ENCODE measurements at places on chromosomes 7 and 10.

DNA sequence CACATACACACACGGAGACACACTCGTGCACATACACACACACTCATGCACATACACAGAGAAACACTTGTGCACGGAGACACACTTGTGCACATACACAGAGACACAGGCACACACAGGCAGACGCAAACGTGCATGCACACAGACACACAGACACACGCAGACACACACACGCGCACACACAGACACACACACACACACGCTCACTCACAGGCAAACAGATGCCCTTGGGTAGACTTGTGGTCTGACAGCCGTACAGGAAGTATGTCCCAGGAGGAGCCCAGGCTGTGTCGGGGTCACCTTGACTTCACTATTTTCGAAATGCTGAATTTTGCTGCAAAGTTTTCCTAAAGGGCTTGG, 538.0 kb downstream of the DNAJB6 start:
- DNase-seq: no peak

GRCh38 chr7:48171202-48171601, at the start of gene ABCA13:
ABCA13 (plus strand) TSS chr7:48171458; CDS start chr7:48171484, 26 bp downstream.
- DNase-seq: no peak

DNA sequence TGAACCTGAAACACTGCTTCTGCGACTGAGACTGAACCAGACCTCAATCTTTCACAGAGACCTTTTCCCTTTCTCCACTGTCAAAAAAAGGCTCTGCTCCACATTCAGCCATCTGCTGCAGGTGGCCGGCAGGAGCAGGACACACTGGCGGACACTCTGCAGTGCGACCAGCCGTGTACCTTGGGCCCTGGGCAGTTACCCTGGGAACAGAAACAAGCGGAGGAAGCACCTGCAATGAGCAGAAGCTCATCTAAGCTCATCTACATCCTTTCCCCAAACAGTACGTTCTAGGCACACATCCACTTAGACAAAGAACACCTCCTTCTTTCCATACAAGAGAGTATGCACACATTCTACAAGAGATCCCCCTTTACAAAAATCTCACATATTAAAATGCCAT, 22.8 kb downstream of the VOPP1 start:
- no peak for DNase-seq

DNA sequence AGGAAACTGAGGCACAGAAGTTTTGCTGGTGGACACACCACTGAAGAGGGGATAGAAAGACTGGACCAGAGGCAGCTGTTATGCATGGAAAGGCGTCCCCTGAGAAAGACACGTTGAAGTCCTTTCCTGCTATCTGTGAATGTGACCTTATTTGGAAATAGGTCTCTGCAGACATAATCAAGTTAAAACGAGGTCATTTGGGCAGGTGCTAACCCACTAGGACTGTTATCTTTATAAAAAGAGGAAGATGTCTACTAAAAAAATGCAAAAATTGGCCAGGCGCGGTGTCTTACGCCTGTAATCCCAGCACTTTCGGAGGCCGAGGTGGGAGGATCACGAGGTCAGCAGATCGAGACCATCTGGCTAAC, 31.6 kb downstream of the ELMO1 start:
- DNase-seq: no peak

- no peak for DNase-seq
Observed at GRCh38 chr7:107404740-107405537, 64.9 kb upstream of the GPR22 start.

DNA sequence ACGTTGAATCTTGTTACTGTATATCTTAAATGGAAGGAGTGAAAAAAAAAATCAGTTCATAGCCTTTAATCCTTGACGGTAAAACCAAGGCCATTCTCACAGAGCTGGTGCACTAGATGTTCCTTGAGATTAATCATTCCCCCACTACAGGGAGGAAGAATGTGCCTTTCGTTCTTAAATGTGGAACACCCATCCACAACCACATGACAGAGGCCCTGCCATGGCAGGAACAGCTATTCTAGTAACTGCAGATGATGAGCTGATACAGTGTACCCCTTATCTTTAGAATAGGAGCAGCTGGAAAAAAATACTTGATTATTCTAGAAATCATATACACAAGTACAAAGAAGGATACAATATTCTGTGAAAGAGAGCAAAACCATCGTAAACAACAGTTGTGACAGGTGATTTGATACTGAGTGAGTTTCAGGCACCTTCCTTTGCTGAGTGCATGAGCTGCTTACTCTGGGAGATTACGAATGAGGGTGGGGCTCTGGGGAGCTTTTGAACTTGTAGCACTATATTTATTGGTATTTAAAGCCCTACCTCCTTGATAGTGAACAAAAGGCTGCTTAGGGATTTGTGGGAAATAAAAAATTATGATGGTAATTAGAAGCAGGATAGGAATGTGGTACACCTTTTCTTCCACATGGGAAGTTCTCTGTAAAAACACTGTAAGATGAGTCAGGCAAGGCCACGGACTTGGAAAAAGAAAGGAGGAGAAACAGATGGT, 244.4 kb upstream of the SLC26A5 start:
- DNase-seq: no peak

- DNase-seq: no peak
Observed at GRCh38 chr10:80187060-80187459, 18.3 kb downstream of the ANXA11 start.

DNA sequence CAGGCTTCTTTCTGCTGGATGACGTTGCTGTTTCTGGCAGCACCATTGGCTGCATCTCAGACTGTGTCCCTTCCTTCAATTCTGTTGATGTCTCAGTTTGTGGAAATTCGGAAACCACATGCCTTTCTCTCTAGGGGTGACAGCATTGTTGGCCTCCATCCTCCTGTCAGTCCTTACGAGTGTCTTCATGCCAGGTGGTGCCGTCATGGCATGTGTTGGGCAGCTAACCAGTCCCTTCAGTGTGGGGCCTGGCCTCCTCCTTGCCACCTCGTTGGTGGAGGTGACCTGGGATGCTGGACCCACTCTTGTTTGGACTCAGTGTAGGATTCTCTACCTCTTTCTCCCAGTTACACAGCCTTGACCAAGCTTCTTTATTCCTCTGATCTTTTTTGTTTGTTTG, 111.6 kb upstream of the INSYN2A start:
- DNase-seq: no peak

DNA sequence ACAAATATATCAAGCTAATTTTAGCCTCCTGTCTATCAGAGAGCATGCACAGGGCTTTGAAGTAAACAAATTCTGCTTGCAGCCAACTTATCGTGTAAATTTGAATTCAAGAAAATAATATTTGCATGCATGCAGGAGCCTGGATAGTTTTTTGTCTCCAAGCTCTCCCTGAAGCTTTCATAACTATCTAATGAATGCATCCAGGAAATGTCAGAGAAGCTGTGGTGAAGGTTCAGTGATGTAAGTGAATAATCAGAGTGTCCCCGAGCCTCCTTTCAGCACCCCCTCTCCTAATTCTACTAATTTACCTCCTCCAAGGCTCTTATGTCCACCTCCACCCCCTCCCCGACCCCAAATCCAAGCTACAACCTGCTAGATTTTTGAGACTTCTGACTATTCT, 172.0 kb upstream of the ZNF32 start:
- DNase-seq: no peak

DNA sequence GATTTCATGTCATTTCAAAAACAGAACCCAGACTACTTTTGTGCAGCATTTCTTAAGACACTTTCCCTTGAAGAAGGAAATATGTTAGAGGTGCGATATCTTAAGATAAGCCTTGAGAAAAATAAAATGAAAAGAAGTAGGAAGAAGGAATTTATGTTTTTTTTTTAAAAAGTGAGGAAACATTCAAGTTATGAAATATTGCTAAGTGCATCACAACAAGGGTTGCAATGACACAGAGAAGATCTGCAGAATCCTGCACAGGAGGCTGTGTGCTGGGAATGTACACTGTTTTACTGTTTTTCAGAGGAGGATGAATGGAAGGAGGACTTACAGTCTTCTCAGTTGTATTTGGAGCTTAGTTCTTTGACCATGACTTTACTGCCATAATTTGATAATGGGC, 79.8 kb upstream of the NME8 start:
- DNase-seq: no peak

GRCh38 chr7:98531717-98532116, 85.4 kb upstream of the NPTX2 start:
- no peak for DNase-seq

DNA sequence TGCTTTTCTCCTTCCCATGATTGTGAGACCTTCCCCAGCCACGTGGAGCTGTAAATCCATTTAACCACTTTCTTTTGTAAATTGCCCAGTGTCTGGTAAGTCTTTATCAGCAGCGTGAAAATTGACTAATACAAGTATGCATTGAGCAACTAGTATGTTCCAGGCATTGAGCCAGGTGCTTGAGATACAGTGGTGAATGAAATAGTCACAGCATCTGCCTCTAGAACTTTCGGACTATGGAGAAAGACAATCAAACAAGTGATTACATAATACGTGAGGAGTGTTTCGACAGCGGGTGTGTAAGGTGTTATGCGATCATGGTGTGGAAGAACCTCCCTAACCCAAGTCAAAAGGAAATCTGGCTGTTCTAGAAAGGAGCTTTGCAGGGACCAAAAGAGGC, 21.6 kb upstream of the NUP205 start:
- no peak for DNase-seq

- no peak for DNase-seq
Observed at GRCh38 chr7:36305226-36305625, 84.4 kb upstream of the ANLN start.

DNA sequence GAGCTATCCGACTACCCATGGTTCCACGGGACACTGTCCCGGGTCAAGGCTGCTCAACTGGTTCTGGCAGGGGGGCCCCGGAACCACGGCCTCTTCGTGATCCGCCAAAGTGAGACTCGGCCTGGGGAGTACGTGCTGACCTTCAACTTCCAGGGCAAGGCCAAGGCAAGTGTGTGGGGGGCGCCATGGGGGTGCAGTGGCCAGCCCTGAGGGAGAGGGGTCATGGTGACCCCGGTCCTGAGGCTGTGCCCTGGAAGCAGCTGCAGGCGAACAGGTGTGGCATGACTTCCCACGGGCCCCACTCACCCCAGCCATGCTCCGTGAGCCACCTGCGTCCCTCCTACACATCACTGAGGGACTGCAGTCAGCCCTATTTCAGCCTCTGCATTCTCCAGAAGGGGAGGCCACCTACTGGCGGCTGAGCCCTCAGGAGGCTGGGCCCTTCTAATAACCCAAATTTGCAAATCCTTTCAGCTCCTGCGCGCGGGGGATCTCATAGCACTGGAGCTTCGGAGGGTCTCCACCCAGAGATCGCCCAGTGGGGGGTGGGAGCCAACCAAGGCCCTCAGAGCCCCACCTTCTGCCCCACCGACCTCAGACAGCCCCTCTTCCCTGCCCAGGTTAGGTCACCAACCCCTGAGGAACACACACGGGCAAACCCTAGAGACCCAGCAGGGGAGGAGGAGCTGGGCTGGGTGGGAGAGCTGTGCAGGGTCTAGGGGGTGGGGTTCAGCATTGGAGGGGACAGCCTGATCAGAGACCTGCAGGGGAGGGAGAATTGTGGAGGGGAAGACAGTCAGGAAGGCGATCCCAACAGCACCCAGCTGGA, 30.8 kb downstream of the SH2B2 start:
- DNase-seq: no peak

GRCh38 chr7:101180130-101180755, at the start of gene NAT16:
NAT16 (minus strand) TSS chr7:101180293; CDS start chr7:101174807, 5,486 bp downstream.
- no peak for DNase-seq

GRCh38 chr7:2774935-2775334, 69.2 kb downstream of the GNA12 start:
- no peak for DNase-seq

DNA sequence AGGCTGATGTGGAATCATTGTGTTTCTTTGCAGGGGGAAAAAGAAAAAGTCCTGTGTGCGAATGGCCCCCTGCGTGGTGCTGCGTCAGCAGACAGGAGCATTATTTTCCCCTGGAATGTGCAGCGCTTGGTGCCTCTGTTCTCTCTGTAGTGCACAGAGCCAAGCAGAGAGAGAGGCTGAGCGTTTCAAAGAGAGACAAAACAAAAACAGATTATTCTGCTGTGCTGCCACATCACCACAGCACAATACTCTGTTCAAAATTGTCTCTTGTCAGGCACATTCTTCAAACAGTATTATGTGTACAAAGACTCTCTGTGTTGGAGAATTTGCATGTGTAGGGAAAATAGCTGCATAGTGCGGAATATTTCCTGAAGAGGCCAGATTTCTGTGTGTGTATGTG, 609.0 kb downstream of the SDK1 start:
- no peak for DNase-seq

- no peak for DNase-seq
Observed at GRCh38 chr7:36984041-36984521, 259.8 kb upstream of the AOAH start.

GRCh38 chr10:61781969-61782403, 119.3 kb downstream of the CABCOCO1 start:
- DNase-seq: no peak

DNA sequence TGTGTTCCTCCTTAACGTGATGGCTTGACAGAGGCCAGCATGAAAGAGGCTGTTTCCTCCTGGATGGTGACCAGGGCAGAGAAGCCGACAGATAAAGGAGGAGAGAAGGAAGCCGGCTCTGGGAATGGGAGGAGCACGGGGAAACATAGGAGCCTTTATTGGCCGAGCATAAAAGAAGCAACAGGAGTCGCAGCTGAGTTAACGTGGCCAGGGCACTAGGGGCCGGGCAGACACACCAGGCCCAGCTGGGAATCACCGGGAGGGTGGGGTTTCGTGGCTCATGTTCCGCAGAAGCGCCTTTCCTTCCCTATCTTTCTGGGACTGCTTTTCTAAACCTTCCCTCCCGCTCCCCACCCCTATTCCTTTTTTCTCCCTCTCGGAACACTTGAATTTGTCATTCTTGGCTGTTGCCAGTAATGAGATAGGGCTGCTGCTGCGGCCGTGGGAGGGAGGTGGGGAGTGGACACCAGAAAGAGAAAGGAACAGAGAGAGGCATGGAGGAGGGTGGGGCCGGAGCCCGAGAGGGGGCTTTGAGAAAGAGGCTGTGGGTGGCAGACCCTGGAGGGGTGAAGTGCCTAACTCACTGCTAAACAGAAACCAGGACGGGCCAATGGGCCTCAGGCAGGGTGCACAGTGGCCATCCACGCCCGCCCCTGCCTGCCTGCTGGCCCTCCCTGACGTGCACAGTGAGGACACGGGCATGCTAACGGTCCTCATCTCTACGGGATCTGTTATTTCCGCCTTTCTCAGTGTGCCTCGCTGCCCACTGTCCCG, 65.2 kb downstream of the COL13A1 start:
- DNase-seq: no peak

DNA sequence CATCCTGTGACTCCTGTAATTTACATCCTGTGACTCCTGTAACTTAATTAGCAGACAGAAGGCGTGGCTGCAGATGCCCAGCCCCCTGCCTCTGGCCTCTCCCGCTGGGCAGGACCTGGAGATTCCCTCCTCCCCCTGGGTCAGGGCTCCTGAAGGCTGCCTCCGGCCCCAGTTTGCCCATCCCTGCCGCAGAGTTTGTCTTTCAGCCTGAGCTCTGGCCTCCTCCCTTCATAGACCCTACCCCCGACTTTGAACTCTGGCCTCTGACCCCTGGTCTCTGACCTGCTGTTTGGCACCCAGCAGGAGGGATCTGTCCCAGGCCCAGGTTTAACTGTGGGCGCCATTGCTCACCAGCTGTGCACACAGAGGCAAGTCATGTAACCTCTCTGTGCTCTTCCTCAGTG, 45.6 kb downstream of the ELFN1 start:
- no peak for DNase-seq

Measured in effector memory CD8-positive, alpha-beta T cell (primary cell).